ENCODE measurements at places on chromosomes 16 and 17.

- no peak for DNase-seq
Measured at GRCh38 chr17:2238432-2239169, 65.0 kb downstream of the SMG6 start.

DNA sequence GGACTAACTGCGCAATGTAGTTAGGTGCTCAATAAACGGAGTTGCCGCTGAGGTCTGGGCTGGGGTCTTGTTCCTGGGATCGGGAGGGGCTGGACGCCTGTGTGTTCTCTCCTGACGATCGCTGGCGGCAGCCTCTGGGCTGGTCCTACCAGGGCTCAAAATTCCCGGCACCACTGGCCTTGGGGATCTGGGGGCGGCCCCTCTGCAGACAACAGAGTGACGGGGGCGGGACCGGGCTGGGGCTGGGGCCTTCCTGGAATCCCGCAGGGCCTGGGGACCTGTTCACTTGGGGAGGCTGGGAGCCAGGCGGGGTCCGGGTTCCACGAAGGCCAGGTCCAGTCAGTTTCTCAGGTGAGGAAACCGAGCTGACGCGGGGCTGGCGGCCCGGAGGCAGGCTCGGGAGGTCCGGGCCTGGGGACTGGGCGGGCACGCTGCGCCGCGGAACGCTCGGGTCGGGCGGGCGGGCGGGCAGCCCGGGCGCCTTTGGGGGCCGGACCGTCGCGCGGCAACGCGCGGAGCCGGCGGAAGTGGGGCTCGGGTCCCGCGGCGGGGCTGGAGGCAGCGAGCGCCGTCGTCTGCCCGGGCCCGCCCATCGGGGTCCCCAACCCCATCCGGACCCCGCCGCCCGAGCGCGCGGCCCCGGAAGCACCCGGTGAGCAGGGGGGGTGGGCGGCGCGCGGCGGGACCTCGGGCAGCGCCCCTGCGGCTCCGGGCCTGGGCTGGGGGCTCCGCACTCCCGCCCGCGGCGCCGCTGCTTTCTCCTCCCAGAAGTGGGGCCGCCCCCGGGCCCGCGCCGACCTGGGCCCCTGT is at the start of gene PIGQ:
TSS of gene PIGQ (plus strand) at position 524 of the 810 bp plus-strand sequence. CDS start 4,107 bp downstream, outside the sequence.
- DNase-seq = peak; percentile 74

GRCh38 chr17:69710926-69711325 is 296.4 kb downstream of the MAP2K6 start:
- DNase-seq = no peak

- DNase-seq = no peak
Measured at GRCh38 chr17:67392111-67392510, 15.0 kb downstream of the PITPNC1 start.

GRCh38 chr17:15418781-15419180 is 48.6 kb downstream of the CDRT4 start:
- no peak for DNase-seq

DNA sequence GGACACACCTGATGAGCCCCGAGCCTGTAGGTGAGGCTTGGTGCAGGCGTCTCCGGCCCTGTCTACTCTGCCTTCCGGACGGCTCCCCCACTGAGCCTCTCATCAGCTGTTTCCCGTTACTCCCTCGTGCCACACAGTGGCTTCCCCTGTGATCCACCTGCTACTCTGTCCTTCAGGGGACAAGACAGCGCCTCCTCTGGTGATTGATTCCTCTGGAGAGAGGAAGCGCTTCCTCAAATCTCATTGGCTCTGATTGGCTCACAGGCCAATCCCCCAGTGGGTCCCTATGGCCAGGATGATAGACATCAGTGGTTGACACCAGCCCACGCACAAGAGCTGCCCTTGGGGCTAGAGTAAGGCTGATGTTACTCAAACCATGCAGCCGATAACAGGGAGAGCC is 24.0 kb downstream of the RNF213 start:
- DNase-seq = no peak

DNA sequence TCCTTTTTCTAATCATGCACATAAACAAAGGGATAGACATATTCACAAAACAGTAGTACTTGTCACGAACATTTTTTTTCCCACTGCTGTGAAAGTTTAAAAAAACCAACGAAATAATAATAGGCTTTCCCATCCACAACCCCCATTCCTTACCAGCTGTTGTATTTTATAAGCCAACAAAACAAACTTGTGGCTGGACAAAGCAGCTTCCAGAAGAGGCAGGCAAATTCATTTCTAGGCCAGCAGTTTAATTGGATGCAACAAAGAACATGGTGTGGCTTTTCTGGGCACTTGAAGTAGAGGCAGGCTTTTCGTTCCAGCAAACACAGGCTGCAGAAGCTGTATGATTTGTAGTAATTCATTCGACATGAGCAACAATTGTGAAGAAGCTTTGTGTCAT is 56.0 kb upstream of the FAM20A start:
- DNase-seq = no peak

- DNase-seq = no peak
Measured at GRCh38 chr16:19842426-19843157, 42.1 kb downstream of the GPRC5B start.

- no peak for DNase-seq
Measured at GRCh38 chr17:61131585-61131984, 268.1 kb upstream of the TBX2 start.

- peak; percentile 76 for DNase-seq
Measured at GRCh38 chr17:44219108-44219615, 313 bp downstream of the UBTF start.

DNA sequence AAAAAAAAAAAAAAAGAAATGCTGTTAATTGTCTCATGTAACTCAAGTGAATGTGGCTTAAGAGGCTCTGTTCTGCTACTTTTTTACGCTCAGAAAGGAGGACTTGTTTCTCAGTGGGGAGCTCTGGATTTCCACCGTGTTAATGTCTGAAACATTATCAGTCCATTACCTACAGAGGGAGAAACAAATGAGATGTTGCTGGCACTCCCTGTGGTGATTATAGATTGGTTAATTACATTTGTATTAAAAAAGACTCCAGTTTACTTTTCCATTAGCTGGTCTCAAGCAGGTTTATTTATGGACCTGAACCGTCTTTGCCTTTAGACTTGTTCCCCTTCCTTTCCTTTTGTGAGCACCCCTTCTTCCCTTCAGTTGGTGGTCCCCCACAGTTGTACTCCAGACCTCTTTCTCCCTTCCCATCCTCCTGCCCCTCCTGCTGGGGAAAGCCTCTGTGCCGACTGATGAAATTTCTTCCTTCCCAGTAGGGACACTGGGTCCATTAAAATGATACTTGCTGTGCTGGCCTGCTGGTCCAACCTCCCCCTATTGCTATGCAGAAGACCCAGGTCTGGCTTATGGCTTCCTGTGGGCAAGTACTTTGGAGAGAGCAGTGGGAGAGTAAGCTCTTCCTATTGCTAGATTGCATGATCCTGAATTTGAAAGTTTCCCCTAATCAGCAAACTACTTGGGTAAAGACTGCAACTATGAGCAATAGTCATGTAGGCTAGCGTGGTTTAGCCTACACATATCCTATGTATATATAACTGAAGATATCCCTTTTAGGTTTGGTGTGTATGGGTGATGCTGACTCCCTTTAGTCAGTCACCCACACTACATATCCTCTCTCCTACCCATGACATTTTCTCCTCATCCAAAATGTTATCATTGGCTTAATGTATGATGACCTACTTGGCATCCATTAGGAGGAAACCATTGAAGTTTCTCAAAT is 8.1 kb downstream of the CDC6 start:
- DNase-seq = no peak

GRCh38 chr16:65537336-65537735 is 415.5 kb upstream of the CDH11 start:
- DNase-seq = no peak

DNA sequence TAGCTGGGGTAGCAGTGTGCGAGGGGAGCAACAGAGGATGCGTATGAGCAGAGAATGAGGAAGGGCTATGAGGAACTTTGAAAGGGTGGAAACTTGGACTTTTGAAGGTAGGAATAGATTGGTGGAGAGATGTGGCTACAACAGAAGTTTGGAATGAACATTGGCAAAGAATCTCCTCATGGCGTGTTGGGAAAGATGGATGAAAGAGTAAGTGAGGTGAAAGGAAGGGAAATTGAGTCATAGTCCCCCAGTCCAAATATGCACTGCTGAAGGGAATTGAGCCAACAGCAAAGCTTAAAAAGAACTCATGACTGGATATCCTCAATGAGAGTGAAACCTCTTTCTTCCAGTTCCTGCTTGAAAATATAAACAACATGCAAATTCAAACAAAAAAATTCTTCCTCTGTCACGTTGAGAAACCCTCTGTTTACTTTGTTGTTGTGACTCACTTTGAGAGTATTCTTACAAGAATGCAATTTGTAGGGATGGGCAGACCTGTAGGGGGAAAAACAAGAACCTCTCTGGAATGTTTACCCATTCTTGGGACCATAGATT is 313.2 kb upstream of the KCNJ16 start:
- no peak for DNase-seq

DNA sequence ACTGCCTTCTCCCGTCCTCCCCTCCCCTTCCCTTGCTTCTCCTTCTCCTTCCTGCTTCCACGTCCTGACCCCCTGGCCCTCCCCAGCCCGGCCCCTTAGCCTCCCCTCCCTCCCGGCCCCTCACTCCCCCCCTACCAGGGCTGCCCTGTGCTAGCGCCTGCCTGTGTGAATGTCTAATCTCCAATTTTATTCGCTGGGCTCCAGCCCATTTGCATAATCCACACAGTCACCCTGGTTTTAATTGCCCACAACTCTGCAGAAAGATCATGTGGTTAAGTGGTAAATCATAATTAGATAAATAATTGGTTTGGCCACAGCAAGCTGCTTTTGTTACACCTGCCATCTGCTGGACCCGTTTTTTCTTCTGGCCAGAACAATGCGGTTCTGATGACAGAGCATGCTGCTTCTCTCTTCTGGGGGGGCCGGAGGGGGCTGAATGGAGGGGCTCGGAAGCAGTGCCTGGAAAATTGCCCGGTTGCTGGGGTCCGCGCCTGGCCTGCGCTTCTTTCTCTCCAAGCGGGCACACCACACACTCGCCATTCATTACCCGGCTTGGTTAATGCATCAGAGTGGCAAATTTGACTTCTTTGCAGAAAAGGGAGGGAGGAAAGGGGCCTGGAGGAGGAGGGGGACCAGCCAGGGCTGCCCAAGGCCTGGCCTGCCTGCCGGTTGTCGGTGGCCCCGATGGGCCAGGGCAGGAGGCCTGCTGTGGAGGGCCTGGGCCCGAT is 19.5 kb upstream of the GSE1 start:
- peak; percentile 47 for DNase-seq

GRCh38 chr17:70080541-70081347 is 5.7 kb downstream of the KCNJ16 start:
- DNase-seq = no peak

GRCh38 chr16:50706250-50706649 is 12.8 kb downstream of the NOD2 start:
- no peak for DNase-seq

DNA sequence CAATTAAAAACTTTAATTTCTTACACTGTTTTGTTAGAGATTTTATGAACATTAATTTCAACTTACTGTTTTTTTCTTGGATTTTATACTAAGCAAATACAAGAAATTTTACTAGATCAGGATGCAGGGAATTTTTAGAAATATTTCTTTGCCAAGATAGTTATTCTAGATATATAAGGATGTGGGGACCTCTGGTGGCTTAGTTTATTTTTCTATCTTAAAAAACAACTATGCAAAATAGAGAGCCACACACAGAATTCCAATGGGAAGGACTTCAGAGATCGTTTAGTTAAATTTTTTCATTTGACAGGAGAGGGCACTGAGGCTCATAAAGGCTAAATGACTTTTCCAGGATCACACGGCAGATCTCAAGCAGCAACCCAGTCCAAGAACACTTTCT is 23.0 kb upstream of the CAPNS2 start:
- no peak for DNase-seq

GRCh38 chr16:22055881-22056280 is 36.5 kb upstream of the VWA3A start:
- no peak for DNase-seq

- DNase-seq = no peak
Measured at GRCh38 chr16:47887496-47887895, 268.3 kb downstream of the ABCC12 start.

DNA sequence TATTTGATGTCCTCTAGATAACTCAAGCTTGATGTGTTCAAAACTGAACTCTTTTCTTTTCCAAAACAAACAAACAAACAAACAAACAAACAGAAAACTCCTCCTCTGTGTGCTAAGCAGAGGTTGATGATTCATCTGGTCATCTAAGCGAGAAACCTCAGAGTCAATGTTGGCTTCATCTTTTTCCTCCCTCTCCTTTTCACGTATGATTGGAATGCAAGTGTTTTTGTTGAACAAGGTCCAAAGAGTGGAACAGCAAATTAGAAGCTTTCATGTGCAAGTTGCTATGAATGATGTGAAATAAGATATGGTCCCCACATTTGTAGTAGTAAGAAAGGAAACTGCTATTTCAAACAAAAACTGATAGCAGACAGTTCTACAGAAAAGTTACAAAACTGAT is 52.5 kb downstream of the TBX4 start:
- DNase-seq = no peak

- DNase-seq = no peak
Measured at GRCh38 chr17:40915721-40916256, 21.7 kb downstream of the KRT23 start.

GRCh38 chr16:17149904-17150483 is 320.8 kb downstream of the XYLT1 start:
- peak; percentile 46 for DNase-seq

DNA sequence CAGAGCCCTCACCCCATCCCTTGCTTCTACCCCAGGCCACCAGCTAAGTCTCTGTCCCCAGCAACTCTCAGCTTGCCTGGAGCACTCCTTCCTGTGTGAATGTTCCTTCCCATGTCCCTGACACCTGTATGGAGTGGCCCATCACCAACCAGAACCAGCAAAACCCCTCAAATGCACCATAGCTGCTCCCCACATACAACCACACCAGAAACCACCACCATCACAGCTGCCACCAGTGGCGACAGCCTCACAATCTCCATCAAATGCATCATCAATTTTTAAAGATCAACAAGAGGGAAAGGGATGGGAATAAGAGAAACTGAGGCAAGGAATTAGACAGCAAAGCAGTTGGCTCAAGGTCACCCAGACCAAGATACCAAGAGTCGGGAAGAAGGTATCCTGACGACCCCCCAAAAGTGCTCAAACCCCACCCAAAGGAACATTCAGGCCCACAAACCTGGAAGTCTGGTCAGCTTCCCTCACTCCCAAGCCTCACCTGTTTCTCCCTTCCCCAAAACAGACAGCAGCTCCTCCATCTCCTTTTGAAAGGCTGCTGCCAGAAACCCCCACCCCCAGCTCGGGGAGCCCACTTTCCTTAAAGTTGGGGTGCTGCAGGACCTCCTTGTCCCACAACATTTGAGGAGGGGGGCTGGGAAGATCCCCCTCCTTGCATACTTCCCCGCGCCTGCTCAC is 1.8 kb downstream of the SRCIN1 start:
- no peak for DNase-seq

- DNase-seq = no peak
Measured at GRCh38 chr17:4480929-4481898, 17.5 kb upstream of the SPNS2 start.

GRCh38 chr16:30553393-30553899 is 4.7 kb downstream of the ZNF764 start:
- DNase-seq = no peak

Data from neuronal stem cell (in vitro differentiated cells).